ENCODE measurements at places on chromosomes 4 and X. TPM values are rescaled to one million over a fixed set of nuclear protein-coding genes. Genes with fewer than 3 reads are reported as not detected.

DNA sequence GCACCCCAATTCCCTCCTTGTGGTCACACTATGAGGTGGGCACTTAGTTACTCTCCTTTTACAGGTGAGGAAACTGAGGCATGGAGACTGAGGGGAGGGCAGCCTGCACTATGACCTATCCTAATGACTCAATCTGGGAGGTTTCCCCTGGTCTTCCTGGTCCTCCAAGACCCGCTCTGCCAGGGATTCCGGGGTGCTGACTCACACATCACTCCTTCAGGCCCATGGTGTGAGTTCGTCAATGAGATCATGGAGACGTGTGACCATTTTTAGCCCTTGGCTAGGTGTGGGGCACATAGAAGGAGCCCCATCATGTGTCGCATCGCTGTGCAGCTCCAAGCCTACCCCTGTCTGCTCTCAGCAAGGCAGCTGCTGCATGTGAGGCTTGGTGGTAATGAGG is 32.4 kb upstream of the BCOR start:
- peak; percentile 19 for DNase-seq

DNA sequence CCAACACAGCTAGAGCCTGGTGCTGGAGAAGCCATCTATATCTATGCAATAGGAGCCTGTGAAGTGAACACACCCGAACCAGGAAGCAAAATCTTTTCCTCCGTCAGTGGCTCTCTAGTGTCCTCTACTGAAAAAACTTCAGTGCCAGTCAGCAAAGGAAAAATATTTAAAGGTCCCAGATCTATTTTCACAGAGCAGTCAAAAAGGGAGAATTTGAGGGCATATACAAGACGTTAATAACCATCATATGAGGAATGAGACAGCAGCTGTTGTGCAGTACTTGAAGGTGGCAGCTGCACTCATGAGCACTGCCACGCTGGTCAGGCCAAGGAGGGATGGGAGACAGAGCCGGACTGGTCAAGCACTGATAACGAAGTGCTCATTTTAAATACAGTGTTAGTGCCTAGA is 14.4 kb downstream of the MCUB start:
- peak; percentile 72 for DNase-seq

DNA sequence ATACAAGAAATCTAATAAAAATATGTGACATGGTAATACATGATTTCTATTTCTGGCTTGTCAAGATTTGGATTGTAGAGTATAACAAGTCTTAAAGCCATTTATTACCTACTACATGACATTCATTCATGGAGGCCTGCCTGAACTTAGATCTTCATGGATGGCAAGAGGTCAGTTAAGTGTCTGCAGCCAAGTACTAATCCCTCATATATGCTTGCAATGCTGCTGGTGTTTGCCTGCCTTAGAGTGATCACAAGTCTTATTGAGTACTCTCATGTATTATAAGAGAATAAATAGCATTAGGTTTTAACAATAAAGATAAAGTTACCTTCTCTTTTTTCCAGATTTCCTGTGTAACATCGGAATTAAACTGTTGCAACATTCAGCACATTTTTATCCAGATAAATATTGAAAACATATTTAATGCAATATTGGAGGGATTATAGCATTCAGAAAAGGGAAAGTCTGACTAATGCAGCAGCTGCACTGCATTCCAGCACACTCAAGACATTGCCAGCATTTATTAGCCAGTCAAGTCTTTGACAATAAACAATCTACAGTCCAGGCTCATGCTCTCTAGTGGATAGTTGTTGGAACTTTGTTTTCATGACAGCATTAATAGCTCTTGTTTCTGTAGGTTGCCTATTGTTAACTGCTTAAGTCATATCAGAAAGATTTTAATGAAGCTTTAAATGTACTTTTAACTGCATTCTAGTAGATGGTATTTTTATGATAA is 737.1 kb downstream of the FAT4 start:
- DNase-seq = no peak

The AFM gene
- total RNA-seq = not detected

GRCh38 chr4:11130195-11130970 is 298.3 kb downstream of the HS3ST1 start:
- DNase-seq = no peak

DNA sequence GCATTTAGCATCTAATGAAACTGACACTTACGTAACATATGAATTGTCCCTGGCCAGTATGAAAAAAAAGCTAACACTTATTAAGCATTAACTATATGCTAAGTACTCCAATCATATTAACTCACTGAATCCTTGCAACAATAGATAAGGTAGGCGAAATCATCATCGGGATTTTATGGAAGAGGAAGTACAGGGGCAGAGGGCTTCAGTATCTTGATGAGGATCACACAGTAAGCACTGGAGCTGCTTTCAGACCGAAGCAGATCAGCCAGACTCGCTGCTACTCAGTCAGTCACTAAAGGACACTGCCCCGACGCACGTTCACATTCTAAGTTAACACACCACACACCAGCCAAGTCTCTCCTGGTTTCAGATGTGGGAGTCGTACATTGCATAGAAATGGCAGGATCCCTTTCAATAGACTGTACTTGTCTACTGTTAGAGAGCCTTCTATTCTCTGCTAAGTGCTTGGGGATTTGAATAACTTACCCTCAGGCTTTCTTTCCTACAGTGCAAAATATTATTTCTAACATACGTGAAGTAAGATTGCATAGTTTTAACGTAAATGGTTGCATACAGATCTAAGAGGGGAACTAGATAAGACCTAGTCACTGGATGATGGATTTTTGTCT is 540.2 kb upstream of the TENM3 start:
- no peak for DNase-seq

The FDCSP gene
- not detected for total RNA-seq

The EGF gene
- under 0.01 TPM for total RNA-seq

The PDHA1 gene
- 126 TPM for total RNA-seq

The XPNPEP2 gene
- not detected for total RNA-seq

The MTMR8 gene
- total RNA-seq = 0.84 TPM

DNA sequence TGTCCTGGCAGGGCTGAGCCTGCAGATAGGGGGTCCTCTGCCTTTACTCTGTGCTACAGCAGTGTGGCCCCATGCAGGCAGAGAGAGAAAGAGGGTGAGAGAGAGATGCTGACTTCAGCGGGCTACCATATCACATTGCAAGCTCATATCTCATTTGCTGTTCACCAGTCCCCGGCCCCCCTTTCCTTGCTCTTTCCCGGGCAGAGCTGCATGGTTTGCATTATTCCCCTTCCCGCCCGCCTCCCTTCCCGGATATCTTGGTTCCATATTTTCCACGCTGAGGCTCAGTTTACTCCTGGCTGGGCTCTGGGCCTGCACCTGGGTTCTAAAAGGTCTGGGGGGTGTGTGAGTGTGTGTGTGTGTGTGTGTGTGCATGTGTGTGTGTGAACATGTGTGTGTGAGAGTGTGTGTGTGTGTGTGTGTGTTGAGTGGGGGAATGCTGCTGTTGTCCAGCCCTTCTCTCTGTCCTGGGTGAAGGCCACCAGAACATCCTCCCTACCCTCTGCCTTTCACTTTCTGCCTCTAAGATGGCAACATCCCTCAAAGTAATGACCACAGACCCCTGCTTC is 63.5 kb downstream of the PJA1 start:
- DNase-seq = no peak

DNA sequence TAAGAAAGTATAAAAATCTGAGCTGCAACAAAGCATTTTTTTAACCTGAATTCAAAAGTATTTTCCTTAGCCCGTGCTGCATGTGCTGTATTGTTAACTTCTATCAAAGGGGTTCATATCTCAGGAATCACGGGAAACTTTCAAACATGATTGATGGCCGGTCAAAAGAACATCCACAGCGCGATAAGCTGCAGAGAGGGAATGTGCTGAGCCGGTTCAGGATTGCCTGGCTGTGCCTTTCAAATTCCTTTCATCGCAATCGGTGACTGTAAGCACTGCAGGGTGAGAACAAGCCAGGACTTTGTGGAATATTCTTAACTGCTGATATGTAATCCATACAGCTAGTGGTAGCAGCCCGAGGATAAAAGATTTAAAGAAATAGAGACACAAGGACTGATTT is 210.9 kb upstream of the NOCT start:
- no peak for DNase-seq

DNA sequence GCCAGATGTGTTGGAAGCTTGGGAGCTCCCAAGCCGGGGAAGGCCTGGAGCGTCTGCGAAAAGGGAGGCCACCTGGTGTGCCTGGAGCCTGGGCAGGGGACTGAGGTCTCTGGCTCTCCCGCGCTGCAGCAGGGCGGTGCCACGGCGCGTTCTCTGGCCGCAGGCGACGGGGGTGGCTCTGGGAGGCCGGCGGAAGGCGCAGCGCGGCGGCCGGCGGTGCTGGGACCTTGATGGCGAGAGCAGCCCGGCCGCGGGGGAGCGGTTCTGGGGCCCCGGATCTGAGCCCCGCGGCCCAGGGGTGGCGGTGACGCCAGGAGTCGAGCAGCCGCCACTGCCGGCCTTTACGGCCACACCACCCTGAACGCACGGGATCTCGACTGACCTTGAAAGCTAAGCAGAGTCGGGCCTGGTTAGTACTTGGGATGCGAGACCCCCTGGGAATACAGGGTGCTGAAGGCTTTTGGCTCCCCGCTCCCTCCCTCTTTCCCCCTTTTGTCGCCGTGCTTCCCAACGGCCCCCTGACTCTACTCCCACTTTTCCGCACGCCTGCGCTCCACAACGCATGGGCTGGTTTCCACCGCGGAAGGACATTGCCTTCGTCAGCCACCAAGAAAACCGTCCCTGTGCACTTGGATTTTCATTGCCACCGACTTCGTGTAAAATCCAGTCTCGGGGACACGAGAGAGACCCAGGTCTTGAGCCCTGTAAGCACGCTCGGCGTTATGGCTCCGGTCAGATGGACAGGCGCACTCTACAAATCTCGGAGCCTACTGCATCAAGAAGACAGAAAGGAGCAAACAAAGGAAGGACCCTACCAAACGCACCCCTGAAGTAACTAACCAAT is 9.5 kb downstream of the FRG2 start:
- no peak for DNase-seq

The TKTL2 gene
- total RNA-seq = not detected

DNA sequence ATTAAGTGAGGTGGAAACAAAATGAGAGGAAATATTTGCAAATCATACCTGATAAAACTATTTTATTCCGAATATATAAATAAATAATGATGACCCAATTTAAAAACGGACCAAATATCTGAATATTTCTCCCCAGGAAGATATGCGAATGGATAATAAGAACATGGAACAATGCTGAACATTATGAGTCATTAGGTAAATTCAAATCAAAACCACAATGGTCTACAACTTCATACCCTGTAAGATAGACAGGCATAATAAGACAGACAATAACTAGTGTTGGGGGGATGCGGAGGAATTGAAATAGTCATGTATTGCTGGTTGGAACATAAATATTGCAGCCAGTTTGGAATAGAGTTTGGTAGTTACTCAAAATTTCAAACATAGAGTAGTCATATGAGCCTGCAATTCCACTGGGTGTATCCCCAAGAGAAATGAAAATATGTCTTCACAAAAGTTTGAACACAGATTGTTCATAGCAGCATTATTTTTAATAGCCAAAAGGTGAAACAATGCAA is 47.6 kb upstream of the DRP2 start:
- peak; percentile 37 for DNase-seq

GRCh38 chrX:43629229-43629628 is 26.9 kb upstream of the MAOA start:
- no peak for DNase-seq
